Karpas-422 (cell line): ENCODE measurements at places on chromosomes 12 and 14.

GRCh38 chr14:63220526-63220925 is 16.3 kb downstream of the RHOJ start:
- no peak for DNase-seq

- DNase-seq: no peak
Observed at GRCh38 chr12:110869026-110869425, 22.2 kb downstream of the CCDC63 start.

- no peak for DNase-seq
Observed at GRCh38 chr12:8566525-8566924, 25.8 kb upstream of the CLEC4E start.

- DNase-seq: no peak
Observed at GRCh38 chr12:91316907-91317269, 134.3 kb upstream of the DCN start.

DNA sequence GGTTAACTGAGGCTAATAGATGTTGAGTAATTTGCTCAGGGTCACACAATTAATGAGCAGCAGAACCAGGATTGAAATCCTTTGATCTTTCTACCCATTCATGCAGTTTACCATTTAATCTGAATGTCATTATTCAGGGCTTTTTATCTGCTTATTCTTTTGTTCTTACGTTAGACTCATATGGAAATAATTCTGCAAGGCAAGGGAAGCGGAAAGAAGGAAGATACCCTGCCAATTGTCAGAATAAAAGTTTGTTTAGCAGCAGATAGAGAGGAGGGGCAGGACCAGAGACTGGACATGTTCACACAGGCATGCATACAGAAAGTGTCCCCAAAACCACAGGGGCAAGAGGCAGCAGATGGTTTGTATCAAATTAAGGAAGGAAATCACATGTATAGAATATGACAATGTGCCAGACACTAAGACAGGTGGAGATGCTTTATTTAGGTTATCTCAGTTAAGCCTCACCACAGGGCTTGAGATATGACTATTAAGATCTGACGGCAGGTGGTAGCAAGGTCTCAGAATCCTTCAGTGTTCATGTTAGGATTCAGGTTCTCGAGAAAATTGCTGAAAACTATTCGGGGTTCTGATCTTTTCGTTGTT is 29.8 kb downstream of the BRMS1L start:
- DNase-seq: peak; percentile 83

- no peak for DNase-seq
Observed at GRCh38 chr12:124007826-124008570, 35.0 kb downstream of the ZNF664 start.

DNA sequence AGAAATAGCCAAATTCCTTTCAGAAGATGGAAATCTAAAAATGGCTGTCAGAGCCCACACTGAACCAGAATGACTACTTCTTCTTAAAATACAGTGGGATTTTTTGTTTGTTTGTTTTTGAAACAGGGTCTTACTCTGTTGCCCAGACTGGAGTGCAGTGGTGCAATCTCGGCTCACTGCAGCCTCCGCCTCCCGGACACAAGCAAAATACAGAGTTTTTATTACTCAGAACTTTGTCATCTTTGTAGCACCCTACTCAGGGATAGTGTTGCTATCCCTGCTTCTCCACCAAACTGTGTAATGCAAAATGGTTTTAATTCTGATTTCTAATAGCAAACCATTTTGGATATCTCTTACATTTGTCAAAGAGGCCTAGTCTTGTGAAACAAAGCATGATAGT is 16.4 kb downstream of the ZNF410 start:
- DNase-seq: no peak

GRCh38 chr12:108922918-108923317 is 43.0 kb downstream of the DAO start:
- DNase-seq: no peak

GRCh38 chr12:9943240-9943639 is 11.1 kb upstream of the CLEC2A start:
- DNase-seq: no peak

GRCh38 chr12:7907009-7907408 is 29.0 kb downstream of the SLC2A3 start:
- DNase-seq: peak; percentile 56

DNA sequence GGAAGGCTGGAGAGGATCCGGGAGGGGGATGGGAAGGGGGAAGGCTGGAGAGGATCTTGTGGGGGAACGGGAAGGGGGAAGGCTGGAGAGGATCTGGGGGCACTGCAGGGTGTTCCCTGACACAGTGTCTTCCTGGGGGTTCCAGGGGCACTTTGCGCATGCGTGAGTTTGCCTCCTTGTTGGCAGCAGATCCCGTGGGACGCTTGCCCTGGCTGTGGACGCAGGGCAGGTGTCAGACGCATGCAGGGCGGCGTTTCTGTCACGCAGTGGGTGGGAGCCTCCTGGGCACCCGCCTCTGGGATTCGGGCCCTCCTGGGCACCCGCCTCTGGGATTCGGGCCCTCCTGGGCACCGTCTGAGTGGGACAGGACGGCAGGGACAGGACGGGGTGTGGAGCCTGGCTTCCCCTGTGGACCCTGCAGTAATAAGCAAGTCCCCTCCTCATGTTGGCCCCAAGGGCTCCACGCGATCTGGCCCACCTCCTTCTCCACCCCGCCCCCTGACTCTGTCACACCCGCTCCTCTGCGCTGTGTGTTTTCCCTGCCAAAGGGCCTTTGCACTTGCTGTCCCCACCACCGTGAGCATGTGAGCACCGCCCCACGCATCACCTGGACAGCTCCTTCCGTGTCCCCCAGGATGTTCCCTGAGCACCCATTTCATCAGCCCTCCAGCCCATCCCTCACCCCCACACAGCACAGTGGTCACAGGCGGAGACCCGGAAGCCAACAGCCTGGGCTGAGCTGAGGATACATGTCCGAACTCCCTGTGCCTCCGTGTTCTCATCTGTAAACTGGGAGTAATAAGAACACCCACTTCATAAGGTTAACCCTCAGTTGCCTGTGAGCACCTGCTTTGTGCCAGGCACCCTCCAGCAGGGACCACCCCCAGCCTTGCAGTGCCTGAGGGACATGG is 4.4 kb downstream of the MMP17 start:
- no peak for DNase-seq

GRCh38 chr12:6520186-6520585 is 14.1 kb upstream of the GAPDH start:
- DNase-seq: no peak

- no peak for DNase-seq
Observed at GRCh38 chr12:68831272-68831671, 23.3 kb downstream of the MDM2 start.

GRCh38 chr12:56324206-56324605 is 8.4 kb upstream of the CNPY2 start:
- no peak for DNase-seq

DNA sequence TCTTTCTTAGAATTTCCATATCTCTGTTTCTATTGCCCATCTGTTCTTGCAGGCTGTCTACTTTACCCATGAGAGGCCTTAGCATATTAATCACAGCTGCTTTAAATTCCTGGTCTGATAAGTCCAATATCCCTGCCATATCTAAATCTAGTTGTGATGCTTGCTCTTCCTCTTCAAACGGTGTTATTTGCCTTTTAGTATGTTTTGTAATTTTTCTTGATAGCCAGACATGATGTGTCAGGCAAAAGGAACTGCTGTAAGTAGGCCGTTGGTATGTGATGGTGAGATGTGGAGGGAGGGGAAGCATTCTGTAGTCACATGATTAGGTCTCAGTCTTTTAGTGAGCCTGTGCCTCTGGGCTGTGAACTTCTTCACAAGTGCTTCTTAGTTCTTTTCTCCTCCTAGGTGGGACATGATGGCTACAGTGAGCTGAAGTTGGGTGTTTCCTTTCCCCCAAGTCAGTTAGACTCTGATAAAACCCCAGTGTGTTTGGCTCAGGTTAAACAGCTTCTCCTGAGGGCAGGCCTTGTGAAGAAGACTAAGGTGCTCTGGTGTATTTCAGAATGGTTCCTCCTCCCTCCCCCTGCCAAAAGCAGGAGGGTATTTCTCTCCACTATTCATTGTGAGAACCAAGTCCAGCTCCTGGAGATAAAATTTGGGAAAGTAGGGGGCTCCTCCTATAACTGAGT is 195.9 kb upstream of the PARP11 start:
- no peak for DNase-seq

DNA sequence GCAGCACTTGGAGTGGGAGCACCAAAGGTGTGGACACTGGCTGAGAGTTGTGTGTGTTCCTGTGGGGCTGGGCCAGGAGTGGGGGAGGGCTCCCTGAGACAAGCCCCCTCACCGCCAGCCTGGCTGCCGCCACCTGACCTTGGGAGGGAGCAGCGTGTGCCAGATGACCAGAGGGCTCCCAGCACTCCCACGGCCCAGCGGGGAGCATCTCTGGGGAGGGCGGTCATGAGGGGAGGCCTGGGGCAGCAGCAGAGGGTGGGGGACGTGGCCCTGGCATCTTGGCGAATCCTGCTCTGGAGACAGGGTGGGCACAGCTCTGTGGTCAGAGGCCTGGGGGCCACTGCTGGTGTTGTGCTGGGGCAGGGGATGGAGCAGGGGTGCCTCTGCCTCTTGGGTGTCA is 10.7 kb downstream of the CEP170B start:
- DNase-seq: no peak

GRCh38 chr14:88005050-88005481 is at the start of gene GPR65:
GPR65 (plus strand) TSS chr14:88005135; CDS start chr14:88010848, 5,713 bp downstream.
- peak; percentile 89 for DNase-seq

DNA sequence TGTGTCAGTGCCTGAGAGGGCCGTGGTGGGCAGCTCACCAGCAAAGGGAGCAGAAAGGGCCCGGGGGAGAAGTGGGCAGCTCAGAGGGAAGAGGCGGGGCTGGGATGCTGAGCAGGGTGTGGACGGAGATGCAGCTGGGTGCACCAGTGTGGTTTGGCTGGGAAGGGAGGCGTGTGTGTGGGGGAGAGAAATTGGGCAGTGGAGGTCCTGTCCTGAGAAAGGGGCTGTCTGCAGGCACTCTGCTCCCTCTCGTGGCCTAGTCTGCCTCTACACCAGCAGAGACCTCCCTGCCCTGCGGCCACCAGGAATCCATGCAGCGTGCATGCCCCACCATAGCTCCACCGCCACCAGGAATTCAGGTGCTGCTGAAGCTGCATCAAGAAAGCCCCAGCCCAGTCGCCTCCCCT is 6.4 kb downstream of the TMEM121 start:
- DNase-seq: peak; percentile 89

DNA sequence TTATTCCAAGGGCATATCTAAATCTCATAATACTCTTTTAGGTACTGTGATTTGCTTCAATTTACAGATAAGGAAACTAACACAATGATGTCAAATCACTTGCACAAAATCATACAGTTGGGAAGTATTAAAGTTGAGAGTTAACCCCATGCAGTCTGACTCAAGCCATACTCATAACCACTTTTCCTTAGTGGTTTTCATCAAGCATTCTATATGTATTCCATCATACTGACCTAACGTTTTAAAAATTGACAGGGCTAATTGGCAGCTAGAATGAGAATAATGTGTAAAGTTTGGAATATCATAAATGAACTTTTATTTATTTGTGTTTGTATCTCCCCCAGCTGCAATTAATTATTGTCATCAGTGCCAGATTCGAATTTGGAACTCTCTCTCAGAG is 20.9 kb downstream of the PUS7L start:
- no peak for DNase-seq

- peak; percentile 91 for DNase-seq
Observed at GRCh38 chr14:74618078-74618952, 6.3 kb upstream of the LTBP2 start.

- no peak for DNase-seq
Observed at GRCh38 chr14:106599209-106599608, 1072.8 kb downstream of the TMEM121 start.

DNA sequence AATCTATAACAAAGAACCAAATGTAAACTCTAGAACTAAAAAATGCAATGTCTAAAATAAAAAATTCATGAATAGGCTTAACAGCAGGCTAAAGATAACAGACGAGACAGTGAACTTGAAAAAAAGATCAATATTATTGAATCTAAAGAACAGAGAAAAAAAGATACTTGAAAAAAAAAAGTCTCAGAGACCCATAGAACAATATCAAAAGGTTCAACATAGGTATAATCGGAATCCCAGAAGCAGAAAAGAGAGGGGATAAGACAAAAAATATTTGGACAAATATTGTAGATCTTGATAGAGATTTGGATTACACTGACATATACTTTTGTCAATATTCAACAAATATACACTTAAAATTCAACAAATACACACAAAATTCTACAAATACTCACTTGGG is 56.6 kb downstream of the TC2N start:
- no peak for DNase-seq

- no peak for DNase-seq
Observed at GRCh38 chr12:94320109-94320508, 139.6 kb downstream of the CEP83 start.

DNA sequence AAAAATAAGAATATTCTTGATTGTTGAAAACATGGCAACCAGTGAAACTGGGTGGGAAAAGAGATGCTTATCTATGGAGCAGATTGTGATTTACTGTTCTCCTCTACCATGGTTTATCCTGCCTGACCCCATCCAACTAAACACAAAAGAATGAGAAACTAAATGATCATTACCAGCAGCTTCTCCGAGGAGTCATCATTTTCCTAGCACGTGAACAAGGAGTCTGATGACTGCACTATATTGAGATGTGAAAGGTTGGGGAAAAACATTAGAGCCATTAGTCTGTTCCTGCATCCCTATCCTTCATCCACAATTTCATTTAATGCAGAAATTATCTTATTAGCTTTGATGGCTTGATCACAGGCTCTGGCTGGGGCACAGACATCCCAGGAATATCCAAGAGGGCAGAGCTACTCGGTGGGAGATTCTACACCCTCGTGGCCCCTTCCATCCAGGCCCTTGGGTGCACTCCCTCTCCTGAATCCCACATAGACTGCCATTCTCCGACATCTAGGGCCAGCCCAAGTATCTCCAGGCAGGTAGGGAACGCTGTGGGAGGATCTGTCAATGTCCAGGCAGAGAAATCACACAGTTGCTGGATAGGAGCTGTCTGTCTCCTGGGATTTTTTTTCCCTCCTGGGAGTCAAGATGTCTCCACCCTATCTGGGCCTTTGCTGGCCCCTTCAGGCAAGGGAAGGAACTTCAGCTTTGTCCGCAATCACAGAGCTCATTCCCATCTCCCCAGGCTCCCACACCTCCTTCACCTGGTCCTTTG is 43.3 kb upstream of the DHRS4 start:
- DNase-seq: peak; percentile 87

DNA sequence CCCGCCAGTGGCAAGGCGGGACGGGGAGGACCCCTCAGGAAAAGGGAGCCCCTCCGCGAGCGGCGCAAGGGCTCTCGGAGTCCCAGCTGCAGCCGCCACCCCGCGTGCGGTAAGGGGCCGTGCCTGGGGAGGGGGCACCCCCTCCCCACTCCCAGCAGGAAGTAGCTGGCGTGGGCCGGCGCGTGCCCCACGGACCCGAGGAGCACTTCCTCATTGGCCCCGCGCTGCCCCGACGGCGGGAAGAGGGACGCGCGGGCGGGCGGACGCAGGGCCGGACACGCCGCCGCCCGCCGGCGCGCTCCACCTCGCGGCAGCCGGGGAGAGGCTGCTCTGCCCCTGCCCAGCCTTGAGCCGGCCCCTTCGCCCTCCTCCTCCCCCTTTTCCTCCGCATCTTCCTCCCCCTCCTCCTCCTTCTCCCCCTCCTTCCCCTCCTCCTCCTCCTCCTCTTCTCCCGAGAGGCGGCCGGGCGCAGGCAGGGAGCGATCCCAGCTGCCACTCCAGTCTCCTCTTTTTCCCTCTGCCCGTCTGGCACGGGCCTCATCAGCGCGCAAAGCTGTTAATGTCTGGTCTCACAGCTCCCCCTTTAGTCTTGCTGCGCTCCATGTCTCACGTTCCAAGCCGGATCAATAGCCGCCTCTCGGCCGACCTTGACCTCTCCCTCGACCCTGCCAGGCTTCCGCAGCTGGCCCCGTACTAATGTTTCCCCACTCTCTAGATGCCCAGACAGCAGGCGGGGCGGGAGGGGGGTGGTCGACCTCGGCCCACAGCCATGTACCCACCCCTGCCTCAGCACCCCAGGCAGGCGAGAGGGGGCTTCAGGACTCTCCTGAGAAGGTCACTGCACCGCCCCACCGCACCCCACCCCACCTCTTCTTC is 2.6 kb upstream of the BCL11B start:
- DNase-seq: no peak
